ENCODE measurements at places on chromosomes 2 and 18.
A peak's percentile ranks its signal among the peaks of the same experiment; 100 is the strongest.

- no peak for DNase-seq
Measured at GRCh38 chr2:162635706-162636105, 202.9 kb downstream of the KCNH7 start.

DNA sequence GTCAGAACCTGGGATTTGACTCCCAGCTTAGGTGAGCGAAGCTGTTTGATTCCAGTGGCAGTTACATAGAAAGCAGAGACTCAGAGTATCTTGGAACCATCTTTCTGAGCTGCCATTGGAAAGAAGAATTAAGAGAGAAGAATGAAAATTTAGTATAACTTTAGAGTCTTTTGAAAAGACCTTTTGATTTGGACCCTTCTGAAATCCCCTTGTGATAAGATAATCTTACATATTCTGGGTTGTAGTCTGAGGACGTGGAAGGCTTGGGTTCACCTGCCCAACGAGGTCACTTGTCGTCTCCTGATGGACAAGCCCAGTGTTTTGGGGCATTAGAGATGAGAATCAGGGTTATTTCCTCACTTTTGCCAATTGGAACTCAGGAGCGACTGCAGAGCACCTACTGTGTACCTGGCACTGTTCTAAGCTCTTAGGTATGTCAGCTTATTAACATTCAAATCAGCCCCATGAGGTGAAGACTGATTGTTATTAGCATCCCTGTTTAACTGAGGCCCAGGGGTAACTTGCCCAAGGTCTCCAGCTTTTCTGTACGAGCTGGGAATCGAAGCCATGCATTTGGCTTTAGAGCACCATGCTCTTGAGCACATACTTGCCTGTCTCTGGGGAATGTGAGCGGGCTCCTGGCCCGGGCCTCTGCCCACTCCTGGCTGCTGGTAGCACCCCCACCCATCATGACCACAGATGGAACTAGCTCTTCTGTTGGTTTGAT is 2.9 kb downstream of the HK2 start:
- no peak for DNase-seq

GRCh38 chr2:235264512-235264911 is 229.3 kb upstream of the AGAP1 start:
- DNase-seq, result no peak

GRCh38 chr2:9757501-9758264 is 85.6 kb upstream of the TAF1B start:
- DNase-seq, result no peak

GRCh38 chr18:78641689-78642231 is 337.9 kb upstream of the SALL3 start:
- no peak for DNase-seq

DNA sequence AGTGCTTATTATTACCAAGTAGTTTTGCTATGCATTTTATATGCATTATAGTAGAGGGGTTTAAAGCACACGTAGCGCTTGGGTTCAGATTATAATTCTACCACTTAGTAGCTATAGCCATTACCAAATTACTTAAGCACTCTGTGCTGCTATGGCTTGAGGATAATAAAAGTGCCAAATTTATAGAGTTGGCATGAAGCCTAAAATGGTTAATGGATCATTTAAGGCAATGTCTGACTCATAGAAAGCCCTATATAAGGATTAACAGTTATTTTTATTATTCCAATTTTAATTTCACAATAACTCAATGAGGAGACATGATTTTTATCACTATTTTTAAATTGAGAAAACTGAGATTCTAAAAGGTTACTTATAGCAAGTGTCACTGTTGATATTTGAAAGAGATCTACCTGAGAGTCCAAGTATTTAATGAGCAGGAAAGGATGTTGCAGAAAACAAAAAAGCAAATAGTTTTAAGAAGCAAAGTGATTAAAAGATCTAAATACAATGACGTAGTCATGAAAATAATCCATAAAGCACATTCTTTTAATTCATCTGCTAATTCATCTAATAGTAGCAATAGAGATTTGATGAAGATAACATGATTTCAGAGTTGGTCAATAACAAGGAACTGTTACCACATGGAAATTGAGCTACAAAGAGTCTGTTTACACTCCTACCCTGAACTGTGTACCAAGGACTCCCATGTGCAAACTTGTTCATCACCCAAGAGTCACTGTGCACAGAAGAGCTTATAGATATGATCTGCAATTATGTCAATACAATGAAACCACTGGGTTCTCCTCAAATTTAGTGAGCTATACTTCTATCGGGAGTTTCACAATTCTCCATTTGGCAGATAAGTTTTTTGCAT is 78.8 kb upstream of the DTNA start:
- no peak for DNase-seq

- no peak for DNase-seq
Measured at GRCh38 chr2:138219961-138220360, 255.7 kb downstream of the HNMT start.

DNA sequence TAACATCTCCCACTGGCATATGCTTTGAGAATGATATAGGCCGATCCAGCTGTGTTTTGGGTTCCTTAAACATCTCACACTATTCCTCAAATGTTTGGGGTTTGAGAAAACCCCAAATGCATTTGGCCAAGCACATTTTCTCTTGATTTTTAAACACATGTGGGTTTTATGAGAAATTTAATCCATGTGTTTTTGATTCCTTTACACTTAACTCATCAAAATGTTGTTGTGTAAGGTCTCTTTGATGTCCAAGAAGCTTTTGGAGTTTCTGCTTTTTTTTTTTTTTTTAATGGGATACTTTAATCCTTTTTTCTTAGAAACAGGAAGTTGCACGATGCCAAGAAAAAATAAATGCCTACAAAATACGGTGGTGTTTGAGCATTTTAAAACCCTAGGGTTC is 339.8 kb upstream of the TCF4 start:
- DNase-seq, result no peak

- DNase-seq, result peak; percentile 14
Measured at GRCh38 chr2:46350029-46350689, 53.0 kb downstream of the EPAS1 start.

- no peak for DNase-seq
Measured at GRCh38 chr2:120294008-120294340, 41.3 kb downstream of the RALB start.

Data from CD4-positive, alpha-beta memory T cell (primary cell).